ENCODE measurements at places on chromosomes 6 and 20.

DNA sequence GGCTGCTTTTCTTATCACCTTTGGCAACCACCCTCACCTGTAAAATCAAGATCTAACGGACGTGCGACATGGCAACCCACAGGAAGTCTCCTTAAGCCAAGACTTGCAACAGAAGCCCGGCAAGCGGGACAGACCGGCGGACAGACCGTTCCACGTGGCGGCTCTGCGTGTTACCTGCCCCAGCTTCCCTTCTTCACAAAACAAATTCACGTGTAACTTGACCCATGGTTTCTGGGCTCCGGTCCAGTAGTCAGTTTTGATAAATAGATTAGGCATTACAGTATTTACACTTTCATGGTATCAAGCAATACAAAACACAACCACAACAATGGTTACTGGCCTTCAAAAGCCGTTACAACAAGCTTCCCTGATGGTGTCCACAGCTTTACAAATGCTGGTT, 133.8 kb downstream of the PRND start:
- no peak for DNase-seq

GRCh38 chr20:39082622-39083398, 120.7 kb downstream of the DHX35 start:
- DNase-seq = no peak

DNA sequence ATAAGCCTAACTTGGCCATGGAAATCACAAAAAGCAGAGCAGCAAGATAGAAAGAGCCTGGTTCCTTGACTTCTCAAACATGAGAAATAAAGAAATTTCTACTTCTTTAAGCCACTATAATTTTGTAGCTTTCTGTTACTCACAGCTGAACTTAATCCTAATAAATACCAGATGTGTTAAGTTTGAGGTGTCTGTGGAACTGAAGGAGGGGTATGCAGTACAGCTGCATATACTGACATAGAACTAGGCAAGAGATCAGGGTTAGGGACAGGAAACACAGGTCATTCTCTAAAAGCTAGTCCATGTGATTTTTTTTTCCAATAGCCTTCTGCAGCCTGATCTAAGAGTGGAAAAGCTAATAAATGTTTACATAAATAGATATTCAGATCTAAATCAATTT, 123.9 kb downstream of the COL12A1 start:
- no peak for DNase-seq

- DNase-seq = no peak
Measured at GRCh38 chr6:120556491-120556890, 777.8 kb downstream of the TBC1D32 start.

DNA sequence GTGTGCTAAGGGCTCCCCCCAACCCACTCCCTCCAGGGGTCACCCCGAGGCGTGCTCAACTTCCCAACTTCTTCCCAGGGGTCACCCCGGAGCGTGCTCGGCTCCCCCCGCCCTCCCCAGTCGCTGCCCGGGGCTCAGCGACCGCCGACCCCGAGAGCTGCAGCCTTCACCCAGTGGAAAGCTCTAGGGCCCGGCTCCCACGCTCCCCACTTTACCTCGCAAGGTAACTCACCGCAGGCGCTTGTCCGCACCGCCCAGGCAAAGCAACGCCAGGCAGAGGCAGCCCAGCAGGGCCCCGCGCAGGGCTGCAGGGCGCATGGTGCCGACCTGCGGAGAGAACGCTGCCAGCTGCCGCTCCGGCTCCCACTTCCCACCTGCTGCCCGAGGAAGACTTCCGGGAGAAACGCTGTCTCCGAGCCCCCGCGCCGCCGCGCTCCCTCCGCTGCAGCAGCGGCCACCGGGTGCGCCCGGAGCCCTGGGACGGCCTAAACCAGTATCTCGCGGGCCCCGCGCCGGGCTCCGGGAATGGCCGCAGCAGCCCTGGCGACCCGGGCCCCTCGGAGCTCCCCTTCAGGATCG, 396 bp downstream of the RNASET2 start:
- DNase-seq = no peak

GRCh38 chr20:32651537-32651936, 22.2 kb downstream of the C20orf203 start:
- DNase-seq = no peak

- DNase-seq = no peak
Measured at GRCh38 chr6:81984599-81984998, 232.1 kb upstream of the TENT5A start.

DNA sequence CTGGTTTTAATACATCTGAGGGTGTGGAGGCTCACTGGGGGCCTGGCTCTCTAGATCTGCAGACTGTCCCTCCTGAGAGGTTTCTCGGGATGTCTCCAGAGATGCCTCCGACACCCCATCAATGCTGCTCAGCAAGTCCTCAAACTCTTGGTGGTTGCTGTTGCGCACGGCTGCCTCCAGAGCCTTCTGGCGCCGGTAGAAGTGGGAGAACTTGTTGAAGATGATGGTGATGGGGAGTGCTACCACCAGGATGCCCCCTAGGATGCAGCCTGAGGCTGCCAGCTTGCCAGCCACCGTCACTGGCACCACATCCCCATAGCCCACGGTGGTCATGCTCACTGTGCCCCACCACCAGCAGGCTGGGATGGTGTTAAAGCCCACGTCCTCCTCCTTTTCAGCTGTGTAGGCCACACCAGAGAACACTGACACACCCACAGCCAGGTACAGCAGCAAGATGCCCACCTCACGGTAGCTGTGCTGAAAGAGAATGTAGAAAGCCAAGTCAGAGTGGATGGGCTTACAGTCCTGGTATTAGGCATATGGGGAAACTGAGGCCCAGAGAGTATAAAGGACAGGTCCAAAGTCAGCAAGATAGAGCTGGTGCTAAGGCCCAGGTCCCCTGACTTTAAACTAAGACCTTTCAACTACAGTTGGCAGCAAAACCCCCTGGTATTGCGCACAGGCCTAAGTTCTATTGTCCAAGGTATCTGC, 5.9 kb downstream of the KCNS1 start:
- DNase-seq = no peak

DNA sequence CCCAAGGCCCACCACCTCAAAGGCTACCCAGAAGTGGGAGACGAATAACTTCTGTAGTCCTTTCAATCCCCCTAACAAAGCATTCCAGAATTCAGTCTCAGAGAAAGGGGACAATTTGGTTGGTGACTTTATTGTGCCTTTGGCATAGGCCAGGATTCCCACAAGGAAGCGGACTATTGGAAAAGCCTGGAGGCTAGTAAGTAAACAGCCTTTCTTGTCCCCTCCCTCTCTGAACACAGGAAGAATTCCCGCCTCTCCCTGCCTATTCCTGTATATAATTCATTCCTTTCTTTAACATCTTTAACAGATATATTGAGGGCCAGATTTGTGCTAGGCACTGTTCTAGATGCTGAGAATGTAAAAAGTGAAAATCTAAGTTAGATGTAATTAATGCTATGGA, 36.1 kb downstream of the RNF8 start:
- no peak for DNase-seq

GRCh38 chr20:14384416-14385175, 47.2 kb upstream of the FLRT3 start:
- DNase-seq = no peak

DNA sequence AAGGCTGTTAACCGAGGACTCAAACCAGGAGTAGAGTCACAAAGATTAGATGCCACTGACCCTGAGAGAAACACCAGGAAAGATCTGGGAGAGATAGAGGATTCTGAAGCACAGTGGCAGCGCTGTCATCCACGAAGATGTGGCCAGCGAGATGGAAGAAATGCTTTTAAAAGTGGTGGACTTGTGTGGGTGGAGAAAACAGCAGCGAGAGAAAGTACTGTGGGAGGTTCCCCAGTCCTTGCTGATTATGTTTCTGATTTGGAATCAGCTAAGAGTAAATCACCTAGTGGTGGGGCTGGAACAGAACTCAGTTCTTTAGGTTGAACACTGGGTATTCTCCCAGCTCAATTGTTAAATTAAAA, 435 bp upstream of the ZNF322 start:
- DNase-seq = peak; percentile 10

GRCh38 chr20:24275946-24276705, 193.3 kb upstream of the SYNDIG1 start:
- no peak for DNase-seq

DNA sequence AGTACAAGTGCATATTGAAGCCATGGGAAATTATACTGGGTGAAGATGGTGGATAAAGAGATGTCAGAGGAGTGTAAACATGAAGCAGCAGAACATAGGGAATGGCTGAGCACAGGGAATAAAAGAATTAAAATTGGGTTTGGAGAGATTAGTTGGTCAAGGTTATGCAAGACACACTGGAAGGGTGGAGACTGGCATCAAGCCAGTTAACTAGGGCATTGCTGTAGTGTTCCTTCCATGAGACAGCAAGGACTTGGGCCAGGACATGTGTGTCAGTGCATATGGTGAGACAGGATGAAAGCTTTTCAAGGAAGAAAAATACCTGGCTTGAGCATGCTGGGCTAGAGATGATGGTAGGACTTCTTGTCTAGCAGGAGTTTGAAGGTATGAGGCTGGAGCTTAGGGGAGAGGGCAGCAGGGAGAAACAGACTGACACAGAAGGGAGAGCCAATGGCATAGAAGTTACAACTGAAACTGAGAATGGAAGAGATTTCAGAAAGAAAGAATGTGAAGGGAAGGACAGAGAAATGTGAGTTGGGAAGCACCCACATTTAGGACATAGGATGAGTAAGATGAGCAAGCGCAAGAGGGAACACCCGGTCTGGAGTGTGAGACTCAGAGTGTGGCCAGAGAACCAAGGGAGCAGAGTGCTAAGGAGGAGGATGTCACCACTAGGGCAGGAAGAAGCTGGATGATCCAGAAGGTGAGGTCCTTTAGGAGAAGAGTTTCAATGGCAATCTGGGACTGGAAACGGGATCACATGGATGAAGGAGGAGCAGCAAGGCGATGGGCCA, 14.5 kb upstream of the TMEM170B start:
- no peak for DNase-seq

GRCh38 chr20:19008497-19008896, 194.9 kb downstream of the SCP2D1 start:
- no peak for DNase-seq

DNA sequence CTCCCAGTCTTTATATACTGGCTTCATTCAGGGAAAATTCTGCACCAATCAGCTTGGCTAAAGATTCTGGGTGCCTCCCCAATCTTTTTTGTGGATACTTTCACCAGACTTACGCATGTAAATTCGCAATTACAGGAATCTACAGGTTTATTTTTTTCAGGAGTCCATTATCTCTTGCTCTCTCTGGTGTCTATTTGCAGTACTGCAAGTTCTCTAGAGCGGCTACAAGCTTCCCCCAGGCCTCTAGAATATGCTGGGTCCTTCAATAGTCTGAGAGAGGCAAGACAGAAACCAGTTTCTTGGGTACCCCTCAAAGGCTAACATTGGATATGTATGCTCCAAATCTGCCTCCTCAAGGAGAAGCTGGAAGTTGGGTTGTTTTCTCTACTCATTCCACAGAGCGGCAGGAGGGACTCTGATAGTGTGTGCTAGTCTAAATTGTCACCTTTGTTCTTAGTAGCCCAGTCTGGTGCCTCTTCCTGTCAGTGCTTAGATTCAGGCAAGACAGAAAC, 58.5 kb downstream of the SUN5 start:
- DNase-seq = no peak

GRCh38 chr6:165804331-165805066, 141.5 kb upstream of the PDE10A start:
- no peak for DNase-seq

- no peak for DNase-seq
Measured at GRCh38 chr6:157885211-157885788, 62.3 kb downstream of the SNX9 start.

DNA sequence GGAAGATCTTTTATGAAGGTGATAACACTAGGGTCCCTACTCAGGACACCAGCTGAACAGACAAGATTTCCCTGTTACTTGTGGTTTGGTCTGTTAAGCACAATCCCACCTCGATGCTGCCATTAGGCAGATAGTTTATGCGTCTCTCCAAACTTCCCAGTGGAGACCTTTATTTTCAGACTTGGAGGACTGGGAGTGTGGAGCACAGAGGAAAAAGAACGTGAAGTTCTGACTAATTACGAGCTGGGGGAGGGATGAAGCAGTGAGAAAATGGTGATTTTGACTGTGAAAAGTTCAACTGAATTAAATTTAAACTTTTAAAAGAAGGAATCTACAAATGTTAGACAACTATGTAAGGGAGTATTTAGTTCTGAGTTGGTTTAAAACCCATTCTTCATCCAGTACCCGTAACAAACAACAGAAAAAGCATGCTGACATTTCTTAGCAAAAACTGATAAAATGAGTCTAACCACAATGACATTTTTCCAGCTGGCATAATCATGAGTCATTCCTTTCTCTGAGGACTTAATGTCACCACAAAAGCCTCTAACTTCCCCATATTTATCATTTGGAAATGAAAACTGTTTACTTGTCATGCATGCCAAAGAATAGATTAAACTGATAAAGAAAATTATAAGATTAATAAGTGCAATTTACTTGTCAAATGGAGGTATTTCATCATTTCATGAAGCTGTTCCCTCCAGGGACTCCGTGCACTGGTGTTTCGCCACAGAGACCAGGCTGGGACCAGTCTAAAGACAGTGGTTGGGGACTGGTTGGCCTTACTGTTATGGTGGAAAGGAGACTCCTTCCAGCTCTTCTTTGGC, 113.3 kb upstream of the SSTR4 start:
- DNase-seq = no peak

DNA sequence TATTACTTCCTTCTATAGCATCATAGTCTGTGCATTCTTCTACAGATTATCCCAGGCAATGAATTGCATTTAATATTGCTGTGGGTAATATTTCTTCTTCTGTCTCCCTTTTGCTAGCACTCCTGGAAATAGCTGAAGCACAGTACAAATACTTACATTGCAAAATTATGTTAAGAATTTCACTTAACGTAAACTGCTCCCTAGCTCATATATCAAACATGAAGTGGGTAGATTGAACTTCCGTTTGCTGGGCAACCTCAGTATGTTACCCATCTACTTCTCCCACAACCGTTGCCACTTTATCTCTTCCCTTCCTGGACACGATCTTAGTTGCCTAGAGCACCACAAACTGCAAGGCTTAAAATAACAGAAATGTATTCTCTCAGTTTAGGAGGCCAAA, 963.3 kb downstream of the KIF16B start:
- no peak for DNase-seq

DNA sequence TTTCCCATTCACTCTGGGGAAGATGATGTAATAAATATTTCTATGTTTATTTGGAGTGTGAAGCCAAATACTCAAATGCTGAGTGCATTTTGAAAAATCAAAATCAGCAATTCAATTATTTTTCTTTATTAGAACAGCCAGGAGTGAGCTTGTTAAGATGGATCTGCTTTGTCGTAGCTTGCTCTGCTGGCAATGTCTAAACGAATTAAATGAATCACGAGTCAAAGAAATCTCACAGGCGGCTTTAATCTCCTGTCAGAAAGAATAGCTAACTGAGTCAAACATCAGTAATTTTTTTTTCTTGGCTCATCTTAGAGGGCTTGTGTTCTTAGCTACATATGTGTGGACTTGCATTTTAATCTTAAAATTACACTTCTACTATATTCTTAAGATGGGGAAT, 100.2 kb upstream of the HMGN3 start:
- no peak for DNase-seq

DNA sequence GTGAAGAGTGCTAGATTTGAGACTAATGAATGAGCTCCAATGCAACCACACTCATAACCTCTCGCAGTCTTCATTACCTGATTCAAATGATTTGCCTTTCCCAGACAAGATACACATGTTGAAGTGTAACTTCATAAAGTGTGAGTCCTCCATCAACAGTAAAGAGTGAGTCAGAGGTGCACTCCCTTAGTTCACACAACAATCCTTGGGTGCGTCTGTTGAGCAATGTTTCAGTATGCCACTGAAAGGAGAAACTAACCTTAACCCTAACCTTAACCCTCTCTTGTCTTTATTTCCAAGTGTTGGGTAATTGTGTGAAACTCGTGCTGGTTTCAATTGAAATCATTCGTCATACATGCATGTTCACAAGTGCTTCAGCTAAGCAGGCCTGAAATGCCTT, 21.0 kb upstream of the RIN2 start:
- DNase-seq = no peak
